ENCODE measurements at places on chromosomes 13 and 19. TPM values are rescaled to one million over a fixed set of nuclear protein-coding genes. Genes with fewer than 3 reads are reported as not detected.

TEX101 gene
- total RNA-seq: not detected

ACER1 gene
- not detected for total RNA-seq

PGLYRP2 gene
- not detected for total RNA-seq

PSG2 gene
- total RNA-seq: not detected

CALR3 gene
- not detected for total RNA-seq

IRGC gene
- not detected for total RNA-seq

ZSCAN1 gene
- 0.95 TPM for total RNA-seq

DIAPH3 gene
- total RNA-seq: 8.6 TPM

BCAM gene
- total RNA-seq: 124 TPM

ONECUT3 gene
- total RNA-seq: 5.9 TPM

LYPD3 gene
- 13.3 TPM for total RNA-seq

ANGPTL8 gene
- not detected for total RNA-seq

OR7D4 gene
- total RNA-seq: not detected

ADGRE3 gene
- not detected for total RNA-seq

VMAC gene
- total RNA-seq: 7.1 TPM

SIGLEC9 gene
- not detected for total RNA-seq

SOX1 gene
- 0.17 TPM for total RNA-seq

ZNF470 gene
- total RNA-seq: 5.1 TPM

IGFL1 gene
- 0.56 TPM for total RNA-seq

ZNF546 gene
- 5.5 TPM for total RNA-seq

C5AR1 gene
- total RNA-seq: 0.93 TPM

ATXN8OS gene
- not detected for total RNA-seq

GIPC3 gene
- not detected for total RNA-seq

AP1M2 gene
- 104 TPM for total RNA-seq

CD320 gene
- 52.3 TPM for total RNA-seq

ADAMTS10 gene
- total RNA-seq: 6.4 TPM

SIGLEC10 gene
- not detected for total RNA-seq
